GM06990 (cell line): ENCODE measurements at places on chromosomes 3 and 15.

- DNase-seq, result no peak
These were observed 145.7 kb upstream of the PLAAT1 start for GRCh38 chr3:193095366-193095765.

DNA sequence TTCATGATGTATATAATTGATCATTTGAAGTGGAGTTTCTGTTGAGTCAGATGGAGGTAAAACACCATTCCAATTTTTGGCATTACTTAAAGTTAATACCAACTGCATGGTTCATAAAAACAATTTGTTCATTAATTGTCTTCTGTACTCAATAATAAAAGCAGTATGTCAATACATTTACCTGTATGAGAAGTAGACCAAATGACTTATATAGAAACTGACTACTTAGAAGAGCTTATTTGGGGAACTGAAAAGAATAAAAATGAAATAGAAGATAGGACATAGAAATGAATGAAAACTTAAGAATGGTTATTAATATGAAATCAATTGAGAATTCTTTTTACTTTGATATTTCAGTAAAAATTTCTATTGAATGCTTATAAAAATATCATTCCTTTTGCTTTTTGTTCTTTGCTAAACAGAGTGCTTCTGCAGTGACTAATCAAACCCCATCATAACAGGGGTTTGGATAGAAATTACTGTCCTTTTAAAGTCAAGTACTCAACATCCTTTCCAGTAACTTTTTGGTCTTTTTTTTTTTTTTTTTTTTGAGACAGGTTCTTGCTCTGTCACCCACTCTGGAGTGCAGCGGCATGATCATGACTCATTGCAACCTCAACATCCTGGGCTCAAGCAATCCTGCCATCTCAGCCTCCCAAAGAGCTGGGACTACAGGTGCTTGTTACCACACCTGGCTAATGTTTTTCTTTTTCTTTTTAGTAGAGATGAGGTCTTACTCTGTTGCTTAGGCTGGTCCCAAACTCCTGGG, 6.5 kb upstream of the CRYBG3 start:
- DNase-seq, result no peak

DNA sequence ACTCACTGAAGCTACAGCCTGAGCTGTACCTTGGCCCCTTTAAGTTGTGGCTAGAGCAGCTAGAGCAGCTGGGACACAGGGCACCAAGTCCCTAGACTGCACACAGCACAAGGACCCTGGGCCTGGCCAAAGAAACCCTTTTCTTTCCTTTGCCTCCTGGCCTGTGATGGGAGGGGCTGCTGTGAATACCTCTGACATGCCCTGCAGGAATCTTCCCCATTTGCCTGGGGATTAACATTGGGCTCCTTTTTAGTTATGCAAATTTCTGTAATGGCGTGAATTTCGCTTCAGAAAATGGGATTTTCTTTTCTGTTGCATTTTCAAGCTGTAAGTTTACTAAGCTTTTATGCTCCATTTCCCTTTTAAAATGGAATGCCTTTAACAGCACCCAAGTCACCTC, 611.2 kb upstream of the ARPP21 start:
- DNase-seq, result no peak

- DNase-seq, result no peak
These were observed 315.7 kb upstream of the SLCO3A1 start for GRCh38 chr15:91537856-91538255.

GRCh38 chr15:57697588-57697987, 8.9 kb upstream of the POLR2M start:
- no peak for DNase-seq

GRCh38 chr3:151979906-151980305, 106.5 kb downstream of the SUCNR1 start:
- no peak for DNase-seq

GRCh38 chr15:43408789-43409188, 37.9 kb downstream of the TUBGCP4 start:
- no peak for DNase-seq

DNA sequence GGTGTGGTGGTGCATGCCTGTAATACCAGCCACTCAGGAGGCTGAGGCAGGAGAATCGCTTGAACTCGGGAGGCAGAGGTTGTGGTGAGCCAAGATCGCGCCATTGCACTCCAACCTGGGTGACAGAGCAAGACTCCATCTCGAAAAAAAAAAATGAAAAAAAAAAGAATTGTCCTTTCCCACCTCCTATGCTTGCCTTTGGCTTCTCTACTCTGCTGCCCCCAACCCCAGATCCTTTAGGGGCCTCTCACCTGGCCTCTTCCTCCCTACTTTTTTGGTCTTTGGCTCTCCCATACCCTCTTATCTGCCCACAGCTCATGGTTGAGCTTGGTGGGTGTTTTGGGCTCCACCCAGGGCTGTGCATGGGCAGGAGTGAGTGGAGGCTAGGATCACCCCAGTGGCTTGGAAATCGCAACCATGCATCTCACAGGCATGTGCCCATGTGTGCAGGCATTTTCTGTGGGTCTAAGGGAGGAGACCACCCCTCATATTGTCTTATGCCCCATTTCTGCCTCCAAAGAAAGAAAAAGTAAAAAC, 2.1 kb upstream of the SHISA5 start:
- no peak for DNase-seq

DNA sequence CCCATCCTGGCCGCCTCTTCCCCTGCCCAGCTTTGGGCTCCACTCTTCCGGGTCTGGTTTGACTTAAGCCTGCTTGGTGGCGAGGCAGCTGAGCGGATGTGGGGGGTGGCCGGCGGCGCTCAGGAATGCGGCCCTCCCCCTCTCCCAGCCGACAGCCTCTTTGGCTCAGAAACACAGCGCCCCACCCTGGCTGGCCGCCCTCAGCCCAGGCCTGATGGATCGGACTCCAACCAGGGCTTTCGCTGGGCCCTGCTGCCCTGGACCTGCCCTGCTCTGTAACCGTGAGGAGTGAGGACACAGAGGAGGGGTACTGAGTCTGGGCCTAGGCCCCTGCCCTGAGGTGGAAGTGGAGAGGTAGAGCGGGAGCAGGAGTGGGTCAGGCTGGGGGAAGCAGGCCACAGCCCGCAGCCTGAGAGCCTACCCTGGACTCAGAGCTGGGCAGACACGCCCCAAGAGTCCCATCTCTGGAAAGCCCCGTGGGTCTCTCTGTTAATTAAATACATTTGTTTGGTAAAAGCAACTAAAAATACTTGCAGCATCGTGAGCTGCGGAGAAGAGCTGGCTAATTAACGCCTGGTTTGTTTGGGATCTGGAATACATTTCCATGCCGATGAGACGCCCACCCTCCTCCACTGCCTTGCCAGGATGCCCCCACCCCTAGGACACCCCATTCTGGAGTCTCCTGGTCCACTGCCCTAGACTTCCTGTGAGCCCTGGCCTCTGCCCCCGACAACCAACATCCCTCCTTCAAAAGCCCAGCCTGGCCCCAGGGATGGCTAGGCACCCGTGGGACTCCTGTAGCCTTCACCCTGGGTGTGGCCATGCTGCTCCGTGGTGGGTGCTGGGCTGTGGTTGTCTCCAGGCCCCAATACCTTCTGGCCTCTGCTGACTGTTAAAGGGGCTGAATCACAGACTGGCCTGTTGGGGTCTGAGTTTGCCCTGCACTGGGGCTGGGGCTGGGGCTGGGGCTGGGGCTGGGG, 19.6 kb downstream of the PLXNA1 start:
- DNase-seq, result no peak

DNA sequence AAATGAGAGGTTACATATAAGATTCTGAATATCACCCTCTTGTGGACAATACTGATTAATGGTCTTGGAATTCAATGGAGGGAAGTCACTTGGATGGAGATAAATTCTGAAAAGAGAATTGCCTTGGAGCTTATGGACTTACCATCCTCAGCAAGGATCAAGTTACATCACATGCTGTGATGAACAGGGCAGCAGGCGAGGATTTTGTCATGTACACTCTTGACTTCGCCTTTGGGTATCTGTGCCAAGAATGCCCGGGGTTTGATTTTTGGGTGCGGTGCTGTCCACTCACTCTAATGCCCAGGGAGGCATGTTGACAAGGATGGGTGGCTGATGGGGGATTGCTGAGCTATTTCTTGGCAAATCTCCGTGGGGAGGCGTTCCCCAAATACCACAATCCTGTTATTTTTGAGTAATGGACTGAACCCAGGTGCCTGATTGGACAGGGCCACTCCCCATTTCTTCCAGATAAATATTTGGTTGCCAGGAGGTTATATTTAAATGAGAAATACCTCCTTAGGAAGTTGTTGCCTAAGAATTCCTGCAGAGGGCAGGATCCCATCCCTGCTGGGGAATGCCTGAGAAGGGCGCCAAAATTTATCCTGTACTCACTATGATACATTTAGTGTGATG, 96.3 kb downstream of the TPRG1 start:
- DNase-seq, result no peak
